Right ventricle myocardium superior (tissue), 1 donor: ENCODE measurements at places on chromosomes 5 and 9.

GRCh38 chr5:115857626-115858349 is 16.1 kb downstream of the AP3S1 start:
- DNase-seq = no peak

- DNase-seq = no peak
These were observed 16.9 kb downstream of the TMEFF1 start for GRCh38 chr9:100489836-100490235.

DNA sequence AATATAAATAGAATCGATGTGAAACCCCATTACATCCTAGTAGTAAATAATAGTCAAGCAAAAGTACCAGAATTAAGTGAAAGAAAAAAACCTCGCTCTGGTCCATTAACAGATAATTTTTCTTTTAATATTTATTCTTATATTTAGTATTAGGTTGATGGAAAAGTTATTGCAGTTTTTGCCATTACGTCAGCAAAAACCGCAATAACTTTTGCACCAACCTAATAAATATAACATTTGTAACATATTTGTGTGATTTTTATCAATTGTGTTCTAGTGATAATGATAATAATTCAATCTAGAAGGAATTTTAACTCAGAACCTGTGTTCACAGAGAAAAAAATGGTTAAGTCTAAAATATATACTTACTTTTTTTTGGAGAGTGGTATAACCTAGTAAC is 16.1 kb downstream of the RORB start:
- DNase-seq = no peak

GRCh38 chr5:86879086-86879485 is 261.3 kb downstream of the COX7C start:
- no peak for DNase-seq

DNA sequence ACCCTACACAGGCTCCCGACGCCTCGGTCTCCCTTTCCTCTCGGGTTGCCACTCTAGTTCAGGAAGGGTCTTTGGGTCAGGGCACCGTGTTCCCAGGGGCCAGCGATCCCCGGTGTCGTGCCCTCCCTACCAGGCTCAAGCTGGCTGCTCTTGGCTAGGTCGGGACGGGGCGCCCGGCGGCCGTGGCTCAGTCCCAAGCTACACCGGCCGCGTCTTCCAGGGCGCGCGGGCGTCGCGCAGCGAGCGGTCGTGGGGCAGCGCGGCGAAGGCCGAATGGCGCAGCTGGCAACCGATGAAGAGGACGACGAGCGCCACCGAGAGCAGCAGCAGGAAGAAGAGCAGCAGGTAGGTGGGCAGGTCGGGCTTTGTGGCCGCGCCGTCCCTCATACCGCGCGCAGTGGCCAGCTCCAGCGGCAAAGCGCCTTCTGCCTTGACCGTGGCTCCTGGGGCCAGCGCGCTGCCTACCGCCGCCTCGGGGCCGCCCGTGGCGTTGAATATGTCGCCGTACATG is 892 bp downstream of the SMIM32 start:
- no peak for DNase-seq

DNA sequence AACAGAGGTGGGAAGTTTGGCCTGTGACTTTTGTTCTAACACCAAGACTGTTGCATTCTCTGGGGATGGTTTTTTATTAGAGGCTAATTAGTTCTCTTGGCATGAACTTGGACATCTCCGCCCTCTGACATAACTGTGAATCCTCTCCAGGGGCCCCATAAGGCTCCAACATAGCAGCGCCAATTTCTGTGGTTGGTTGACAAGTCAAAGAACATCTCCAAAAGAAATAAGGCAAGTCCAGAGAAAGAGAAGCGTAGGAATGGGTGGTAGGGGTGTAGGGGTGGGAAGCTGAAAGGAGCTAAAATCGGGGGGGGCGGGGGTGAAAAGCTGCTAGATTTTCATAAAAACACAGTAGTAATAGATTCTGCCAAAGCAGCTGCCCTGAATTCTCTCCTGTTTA is 81.0 kb upstream of the DAB2 start:
- no peak for DNase-seq

DNA sequence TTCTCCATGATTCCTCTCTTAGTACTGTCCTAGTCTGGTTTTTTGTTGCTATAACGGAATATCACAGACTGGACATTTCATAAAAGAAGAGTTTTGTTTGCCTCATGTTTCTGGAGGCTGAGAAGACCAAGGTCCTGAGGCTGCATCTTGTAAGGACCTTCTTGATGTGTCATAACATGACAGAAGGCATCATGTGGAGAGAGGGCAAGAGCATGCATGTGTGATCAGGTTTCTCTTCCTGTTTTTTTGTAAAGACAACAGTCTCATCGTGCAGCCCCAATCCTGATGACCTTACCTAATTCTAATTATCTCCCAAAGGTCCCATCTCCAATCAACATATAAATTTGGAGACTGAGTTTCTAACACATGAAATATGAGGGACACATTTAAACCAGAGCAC is 108.4 kb downstream of the MSX2 start:
- no peak for DNase-seq

DNA sequence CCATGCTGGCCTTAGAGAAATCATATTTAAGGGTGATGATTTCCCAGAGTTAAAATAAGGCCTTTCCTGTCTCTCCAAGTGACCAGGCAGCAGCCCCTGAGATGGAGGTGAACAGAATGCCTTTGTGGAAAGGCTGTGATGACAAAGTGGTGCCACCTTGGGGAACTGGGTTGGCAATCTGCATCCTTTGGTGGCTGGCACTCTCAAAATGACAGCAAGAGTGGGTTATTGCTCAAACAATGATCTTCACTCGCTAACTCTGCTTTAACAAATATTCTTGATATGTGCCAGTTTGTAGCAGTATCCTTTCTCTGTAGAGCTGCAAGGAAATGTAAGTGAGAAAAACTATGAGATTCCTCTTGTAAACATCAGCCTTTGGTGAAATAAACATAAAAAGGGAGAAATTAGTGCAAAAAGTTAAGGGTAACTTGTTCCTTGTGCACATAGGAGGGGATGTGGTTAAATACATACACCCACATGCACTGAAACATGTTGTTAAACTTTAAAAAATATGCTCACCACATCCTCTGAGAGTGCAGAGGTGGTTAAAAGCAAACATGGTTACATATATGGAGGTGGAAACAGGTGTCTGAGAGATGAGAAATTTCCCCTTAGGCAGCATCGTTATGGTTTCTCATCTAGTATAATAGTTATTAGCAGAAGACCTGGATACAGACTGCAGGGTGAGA is 373.4 kb upstream of the CTNND2 start:
- DNase-seq = no peak

GRCh38 chr5:15249152-15249551 is 250.8 kb upstream of the FBXL7 start:
- DNase-seq = no peak

DNA sequence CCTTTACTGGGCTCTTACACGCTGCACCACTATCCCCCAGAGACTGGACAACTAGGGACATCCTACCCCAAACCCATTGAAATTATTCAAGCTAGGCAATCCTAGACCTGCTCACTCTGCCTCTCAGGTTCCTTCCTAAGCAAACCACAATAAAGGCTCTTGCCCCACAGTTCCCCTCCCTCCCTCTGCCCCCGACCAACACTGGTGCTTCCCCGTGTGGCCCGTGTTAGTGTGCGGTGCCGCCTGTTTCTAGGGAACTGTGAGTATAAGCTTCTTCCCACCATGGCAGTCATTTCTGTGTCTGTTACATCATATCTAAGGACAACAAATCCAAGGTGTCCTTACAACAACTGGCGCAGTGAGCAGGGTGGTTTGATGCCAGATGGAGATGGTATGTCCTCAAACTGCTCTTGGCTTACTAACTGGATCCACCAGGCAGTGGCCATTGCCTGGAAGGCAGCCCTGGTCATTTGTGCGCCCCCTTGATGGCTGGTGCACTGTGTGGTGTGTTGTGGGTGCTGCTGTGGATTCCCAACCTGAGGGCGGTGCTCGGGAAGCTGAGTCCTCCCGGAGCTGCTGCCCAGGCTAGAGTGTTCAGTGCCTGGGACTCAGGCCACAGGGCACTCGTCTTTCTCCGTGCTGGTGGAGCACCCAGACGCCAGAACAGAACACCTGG is 8.4 kb upstream of the MXD3 start:
- DNase-seq = no peak

GRCh38 chr9:92671323-92671722 is 1.4 kb upstream of the IPPK start:
- peak; percentile 71 for DNase-seq

GRCh38 chr5:126777257-126777974 is 480 bp downstream of the LMNB1 start:
- peak; percentile 66 for DNase-seq

DNA sequence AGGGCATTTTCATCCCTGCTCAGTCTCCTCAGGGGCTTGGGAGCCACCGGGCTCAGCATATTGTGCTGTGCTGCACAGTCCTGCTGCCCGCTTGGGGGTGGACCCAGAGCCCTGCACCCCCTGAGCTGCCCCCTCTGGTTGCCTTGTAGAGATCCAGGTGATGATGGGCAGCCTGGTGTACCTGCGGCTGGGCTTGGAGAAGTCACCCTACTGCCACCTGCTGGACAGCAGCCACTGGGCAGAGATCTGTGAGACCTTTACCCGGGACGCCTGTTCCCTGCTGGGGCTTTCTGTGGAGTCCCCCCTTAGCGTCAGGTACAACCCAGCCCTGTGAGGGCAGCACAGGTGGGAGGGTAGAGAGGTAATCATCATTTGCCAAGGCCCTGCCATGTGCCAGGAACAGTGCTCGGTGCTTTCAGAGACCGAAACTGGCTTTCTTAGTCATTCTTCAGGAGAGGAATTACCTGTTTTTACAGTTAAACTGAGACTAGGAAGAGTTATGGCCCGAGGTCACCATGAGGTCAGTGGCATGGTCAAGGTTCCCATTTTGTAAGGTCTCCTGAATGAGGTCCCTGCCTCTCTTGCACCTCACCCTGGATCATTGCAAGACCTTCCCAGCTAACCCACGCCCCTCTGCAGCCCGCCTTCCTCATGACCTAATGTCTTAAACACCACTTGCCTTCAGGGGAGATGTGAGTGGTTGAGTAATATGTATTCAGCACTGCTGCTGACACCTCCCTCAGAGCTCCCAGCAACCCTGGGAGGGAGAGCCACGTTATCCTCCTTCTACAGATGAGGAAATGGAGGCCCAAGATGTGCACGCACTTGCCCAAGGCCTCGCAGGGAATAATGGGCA is 7.5 kb downstream of the NHP2 start:
- peak; percentile 78 for DNase-seq

DNA sequence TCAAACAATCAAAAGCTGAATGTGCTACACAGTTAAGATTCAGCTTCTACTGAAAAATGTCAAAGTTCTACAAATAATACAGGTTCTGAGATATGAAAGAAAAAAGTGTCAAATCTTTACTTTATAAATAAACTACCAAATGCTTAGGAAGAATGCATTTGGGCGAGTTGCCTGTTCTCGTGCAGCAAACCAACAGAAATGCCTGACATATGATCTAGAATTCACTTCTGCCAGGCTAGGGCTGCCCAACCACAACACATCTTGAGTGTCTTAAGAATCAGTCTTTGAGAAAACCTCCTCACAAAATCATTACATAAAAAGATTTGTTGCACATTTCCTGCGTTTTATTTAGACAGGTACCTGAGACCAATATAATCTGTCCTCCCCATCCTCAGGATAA is 42.2 kb downstream of the ANKH start:
- DNase-seq = no peak

GRCh38 chr9:123872710-123873109 is 57.2 kb downstream of the DENND1A start:
- no peak for DNase-seq

- no peak for DNase-seq
These were observed 169.4 kb downstream of the APBA1 start for GRCh38 chr9:69502671-69503301.

- no peak for DNase-seq
These were observed 947.0 kb downstream of the NR2F1-AS1 start for GRCh38 chr5:92633875-92634487.

GRCh38 chr9:93578844-93579243 is 2.5 kb downstream of the PHF2 start:
- no peak for DNase-seq
